ENCODE measurements at places on chromosomes 7 and 10.

GRCh38 chr10:93173967-93174845 is 100.5 kb downstream of the CYP26A1 start:
- no peak for DNase-seq

- no peak for DNase-seq
These were observed 366.1 kb upstream of the ANKRD30A start for GRCh38 chr10:36759141-36759805.

DNA sequence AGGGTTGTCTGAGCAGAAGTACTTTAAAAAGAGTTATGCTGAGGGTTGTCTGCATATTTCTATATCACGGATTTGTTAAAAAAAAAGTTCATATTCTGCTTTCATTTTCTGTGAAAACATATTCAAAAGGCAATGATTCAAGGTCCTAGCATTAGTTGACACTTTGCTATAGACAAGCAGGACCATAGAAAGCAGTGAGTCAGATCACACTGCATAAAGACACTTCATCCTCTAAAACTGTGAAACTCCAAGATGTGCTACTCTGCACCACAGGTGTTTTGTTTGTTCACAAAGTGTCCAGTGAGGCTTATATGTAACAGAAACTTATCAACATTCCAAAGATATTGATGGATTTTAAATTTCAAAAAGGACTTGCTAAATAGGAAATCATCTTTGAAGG is 47.0 kb downstream of the SPAM1 start:
- no peak for DNase-seq

DNA sequence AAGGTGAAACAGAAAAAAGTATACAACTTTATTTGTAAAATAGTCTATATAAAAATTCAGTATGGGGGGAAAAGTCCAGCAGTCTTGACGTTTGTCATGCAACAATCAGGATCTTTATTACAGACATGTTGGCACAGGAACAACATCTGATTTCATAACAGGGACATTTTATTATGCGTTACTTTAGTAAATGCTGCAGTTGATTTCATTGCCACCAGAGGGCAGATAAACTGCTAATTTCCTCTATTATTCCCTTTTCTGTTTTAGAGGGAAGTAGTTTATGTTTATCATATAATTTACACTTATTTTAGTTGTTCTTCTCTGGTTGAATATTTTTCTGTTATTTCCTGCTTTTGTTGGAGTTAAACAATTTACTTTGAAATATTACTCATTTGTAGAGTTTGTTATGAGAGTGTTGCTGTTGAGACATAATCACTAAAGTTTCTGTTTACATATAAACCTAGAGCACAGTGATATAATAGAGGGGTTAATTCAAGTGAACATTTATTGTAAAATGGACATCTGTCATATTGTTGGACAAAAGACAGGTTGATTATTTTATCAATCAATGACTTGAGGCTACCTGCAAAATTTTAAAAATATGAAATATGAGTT is 3.3 kb downstream of the PLXDC2 start:
- DNase-seq = peak; percentile 29

GRCh38 chr10:73782749-73783085 is 869 bp downstream of the CHCHD1 start:
- no peak for DNase-seq
